Activated naive CD4-positive, alpha-beta T cell treated with anti-CD3 and anti-CD28 coated beads, Interleukin-2, amount 50 U/mL, for 72 hours (primary cell): ENCODE measurements at places on chromosomes 3 and 15. TPM values are rescaled to one million over a fixed set of nuclear protein-coding genes. Genes with fewer than 3 reads are reported as not detected.

CHRNA5 gene
- 4.6 TPM for total RNA-seq

HCN4 gene
- total RNA-seq = not detected

GRCh38 chr15:29390051-29390450 is 120.4 kb upstream of the NSMCE3 start:
- DNase-seq = no peak

DNA sequence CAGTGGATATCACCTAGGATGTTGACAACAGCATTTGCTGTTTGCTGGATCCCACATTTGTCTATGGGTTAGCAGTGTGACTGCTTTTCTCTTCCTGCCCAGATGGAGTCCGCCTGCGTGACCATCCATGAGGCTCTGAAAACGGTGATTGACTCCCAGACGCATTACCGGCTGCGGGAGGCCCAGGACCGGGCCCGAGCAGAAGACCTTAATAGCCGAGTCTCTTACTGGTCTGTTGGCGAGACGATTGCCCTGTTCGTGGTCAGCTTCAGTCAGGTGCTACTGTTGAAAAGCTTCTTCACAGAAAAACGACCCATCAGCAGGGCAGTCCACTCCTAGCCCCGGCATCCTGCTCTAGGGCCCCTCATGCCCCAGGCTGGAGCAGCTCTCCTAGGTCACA is 11.0 kb downstream of the TMED3 start:
- DNase-seq = no peak

TM6SF1 gene
- total RNA-seq = 2.6 TPM

FAM81A gene
- 0.41 TPM for total RNA-seq

PLSCR5 gene
- total RNA-seq = not detected

DNA sequence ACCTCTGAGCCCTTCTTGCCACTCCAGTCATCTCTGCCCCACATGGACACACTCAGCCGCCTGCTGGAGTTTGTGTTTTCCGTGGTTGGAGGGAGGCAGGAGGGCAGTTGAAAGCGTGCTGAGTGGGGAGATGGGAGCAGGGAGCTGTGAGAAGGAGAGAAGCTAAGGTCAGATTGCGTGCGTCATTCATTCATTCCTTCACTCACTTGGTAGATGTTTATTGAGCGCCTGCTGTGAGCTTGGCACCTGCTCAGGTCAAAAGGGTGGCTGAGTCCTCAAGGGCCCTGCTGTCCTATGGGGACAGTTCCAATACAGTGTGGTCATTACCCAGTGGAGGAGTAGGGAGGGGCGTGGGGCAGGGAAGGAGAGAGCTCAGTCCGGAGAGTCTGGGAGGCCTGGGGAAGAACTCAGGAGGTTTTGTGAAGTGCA is 23.5 kb downstream of the LIMD1 start:
- no peak for DNase-seq

DNA sequence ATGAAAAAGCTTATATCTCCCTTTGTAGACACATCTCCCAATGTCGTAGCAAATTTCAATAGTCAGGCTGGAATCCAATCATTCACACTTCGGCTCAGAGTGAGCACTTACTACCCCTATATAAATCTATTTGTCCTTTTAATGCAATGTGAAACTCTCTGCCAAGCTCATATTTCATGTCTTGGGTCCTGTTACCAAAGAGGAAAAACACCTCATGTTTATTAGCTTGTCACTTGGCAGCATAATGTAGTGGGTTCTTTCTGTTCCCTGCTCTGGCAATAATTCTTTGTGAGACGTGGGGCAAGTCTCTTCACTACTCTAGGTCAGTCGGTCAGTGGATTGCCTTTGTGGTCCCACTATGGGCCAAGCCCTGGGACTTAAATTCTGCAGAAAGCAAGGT is 107.1 kb downstream of the SRGAP3 start:
- no peak for DNase-seq

LRRN1 gene
- 0.45 TPM for total RNA-seq

- DNase-seq = no peak
Measured at GRCh38 chr15:100633763-100634075, 31.3 kb downstream of the ASB7 start.

DNA sequence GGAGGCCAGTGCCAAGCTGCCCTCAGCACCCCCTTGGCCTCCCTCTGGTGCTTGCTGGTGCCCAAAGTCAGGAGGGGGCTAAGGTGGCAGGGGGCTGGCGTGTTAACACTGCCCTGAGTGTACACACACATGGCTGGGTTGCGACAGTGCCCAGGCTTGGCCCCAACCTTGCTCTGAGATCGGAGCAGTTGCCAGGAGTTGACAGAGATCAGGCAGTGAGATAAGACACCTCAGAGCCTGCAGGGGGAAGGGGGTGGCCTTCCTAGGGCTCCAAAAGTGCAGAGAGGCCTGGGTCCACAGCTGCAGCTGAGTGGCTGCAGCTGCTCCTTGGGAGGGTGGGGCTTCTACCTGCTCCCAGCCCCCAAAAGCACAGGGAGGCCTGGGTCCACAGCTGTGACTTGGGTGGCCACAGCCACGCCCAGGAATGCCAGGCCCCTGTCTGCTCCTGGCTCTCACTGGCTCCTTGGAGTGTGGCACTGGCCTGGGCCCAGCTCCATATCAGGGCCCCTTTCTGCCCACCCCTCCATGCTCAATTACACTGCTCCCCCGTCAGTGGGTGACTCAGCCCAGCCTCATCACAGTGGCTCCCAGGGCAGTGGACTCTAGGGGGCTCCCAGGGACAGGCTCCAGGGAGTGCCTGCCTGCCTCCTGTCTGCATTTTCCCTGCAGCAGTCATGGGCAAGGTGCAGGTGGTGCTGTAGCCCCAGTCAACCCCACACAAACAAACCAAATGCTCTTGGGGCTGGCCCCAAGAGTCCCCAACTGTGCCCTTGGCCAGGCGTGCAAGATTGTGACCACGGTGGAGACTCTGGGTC is 56.4 kb upstream of the C15orf39 start:
- DNase-seq = no peak

DNA sequence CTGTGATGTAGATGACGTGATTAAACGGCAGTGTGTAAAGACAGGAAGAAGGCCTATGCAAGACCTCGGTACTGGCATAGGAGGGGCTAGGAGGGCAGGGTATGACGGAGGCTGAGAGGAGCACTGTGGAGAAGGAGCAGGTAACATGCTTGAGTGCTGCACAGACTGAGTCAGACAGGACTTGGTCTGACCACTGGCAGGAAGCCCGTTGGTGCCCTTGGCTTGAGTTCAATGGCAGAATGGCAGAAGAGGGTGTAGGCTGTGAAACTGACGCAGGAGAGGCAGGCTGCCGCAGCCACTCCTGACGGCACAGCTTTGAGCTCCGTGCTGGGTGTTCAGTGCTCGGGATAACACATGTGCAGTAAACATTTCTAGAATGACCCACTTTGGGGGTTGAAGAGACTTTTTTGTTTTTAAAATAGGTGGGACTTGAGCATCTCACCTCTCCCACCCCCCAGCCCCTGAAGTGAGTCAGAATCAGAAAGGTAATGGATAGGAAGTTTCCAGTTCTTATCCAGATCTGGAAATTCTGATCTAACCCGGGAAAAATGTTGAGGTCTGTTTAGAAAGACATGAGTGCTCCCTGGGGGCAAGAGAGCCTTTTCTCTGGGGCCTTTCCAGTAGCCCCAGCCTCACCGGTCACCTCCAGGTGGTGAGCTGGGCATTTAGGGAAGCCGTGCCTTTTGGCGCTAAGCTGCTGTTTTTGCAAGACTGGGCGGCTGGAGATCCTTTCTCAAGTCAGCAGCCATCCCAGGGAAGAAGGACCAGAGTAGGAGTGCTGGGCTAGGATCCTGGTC is 126.4 kb downstream of the RPLP1 start:
- no peak for DNase-seq

DNA sequence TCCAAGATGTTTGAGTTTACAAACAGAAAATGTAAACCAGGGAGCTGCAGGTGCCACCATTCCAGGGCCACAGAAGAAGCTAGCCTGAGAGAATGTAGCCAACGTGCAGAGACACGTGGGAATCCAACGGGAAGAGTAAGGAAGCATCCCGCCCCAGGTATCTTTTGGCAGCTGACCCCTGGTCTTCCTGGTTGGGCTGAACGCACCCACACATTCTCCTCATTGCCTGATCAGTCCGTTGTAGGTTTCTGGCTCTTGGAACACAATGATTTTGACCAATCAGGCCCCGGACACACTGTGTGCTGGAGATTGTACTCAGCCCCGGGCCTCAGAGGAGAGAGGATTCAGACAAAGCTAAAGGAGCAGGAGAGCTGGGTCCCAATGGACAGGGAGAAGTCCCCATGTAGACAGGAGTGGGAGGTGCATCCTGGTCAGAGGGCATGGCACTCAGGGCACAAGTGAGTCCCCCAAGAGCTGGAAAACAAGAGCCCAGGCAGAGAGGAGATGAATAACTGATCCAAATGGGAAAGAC is 102.3 kb downstream of the TPRA1 start:
- DNase-seq = no peak

GRCh38 chr3:138203938-138204337 is 16.8 kb downstream of the ARMC8 start:
- DNase-seq = no peak

- DNase-seq = peak; percentile 51
Measured at GRCh38 chr15:92158426-92158825, 235.3 kb upstream of the ST8SIA2 start.

GRCh38 chr3:125990253-125990970 is 21.4 kb downstream of the ROPN1B start:
- DNase-seq = peak; percentile 70

- no peak for DNase-seq
Measured at GRCh38 chr3:13024765-13025065, 48.5 kb downstream of the IQSEC1 start.

- DNase-seq = no peak
Measured at GRCh38 chr3:138328341-138328740, 1.3 kb downstream of the NME9 start.
